ENCODE measurements at places on chromosomes 3 and 15. TPM values are rescaled to one million over a fixed set of nuclear protein-coding genes. Genes with fewer than 3 reads are reported as not detected.
A peak's percentile ranks its signal among the peaks of the same experiment; 100 is the strongest.

DNA sequence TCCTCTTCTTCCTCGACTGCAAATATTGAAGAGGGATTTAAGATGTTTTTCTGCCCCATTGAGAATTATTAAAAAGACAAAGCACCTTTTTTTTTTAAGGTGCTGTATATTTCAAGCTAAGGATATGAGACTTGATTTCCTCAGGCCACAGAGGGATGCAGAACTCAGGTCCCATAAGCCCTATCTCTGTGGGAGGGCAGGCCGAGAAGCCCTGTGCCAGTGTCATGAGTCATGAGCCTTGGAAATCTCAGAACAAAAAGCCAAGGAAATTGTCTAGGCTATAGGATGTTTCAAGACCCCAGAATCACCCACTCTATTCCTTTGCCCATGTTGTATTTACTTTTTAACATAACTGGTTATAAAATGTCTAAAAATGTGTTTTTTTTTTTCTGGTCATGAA is 7.3 kb downstream of the ESYT3 start:
- no peak for DNase-seq

- DNase-seq = no peak
These were observed 58.1 kb downstream of the NGLY1 start for GRCh38 chr3:25724948-25725645.

DNA sequence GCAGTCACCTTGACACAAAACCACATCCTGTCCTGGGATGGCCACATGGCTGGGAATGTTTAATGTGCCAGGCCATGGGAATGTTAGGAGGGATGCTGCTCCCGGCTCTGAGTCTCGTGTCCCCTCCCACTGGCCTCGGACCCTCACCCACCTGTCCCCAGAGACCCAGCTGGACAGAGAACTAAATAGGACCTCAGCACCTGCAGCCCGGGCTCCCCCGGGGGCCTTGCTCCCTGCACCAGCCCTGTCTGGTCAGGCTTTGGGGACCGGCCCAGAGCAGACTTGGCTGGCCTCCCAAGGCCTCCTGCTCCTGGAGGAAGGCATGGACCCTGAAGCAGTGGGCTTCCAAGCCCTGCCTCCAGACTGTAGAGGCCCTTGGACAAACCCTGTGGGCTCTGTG is 100.0 kb upstream of the IQSEC1 start:
- DNase-seq = no peak

- no peak for DNase-seq
These were observed 15.7 kb downstream of the KLHL6 start for GRCh38 chr3:183539811-183540210.

DNA sequence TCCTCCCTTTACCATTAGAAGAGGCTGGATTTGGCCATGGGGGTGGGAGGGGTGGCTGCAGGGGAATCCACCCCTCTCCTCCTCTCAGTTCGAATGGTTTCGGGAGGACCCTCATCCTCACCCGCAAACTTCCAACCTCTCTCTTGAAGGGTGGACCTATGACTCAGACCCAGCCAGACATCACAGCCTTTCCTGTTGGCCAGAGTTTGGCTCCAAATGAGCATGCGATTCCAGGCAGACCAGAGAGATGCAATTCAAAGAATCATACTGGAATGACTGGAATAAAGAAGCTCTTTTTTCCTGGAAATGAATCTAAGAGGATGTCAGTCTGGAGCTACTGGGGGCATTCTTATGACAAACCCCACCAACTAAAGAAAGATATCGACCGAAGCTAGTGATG is 516.7 kb upstream of the MDFIC2 start:
- peak; percentile 89 for DNase-seq

GRCh38 chr3:183695569-183696364 is 1.8 kb upstream of the YEATS2 start:
- DNase-seq = no peak

The TMEM108 gene
- 0.42 TPM for total RNA-seq

DNA sequence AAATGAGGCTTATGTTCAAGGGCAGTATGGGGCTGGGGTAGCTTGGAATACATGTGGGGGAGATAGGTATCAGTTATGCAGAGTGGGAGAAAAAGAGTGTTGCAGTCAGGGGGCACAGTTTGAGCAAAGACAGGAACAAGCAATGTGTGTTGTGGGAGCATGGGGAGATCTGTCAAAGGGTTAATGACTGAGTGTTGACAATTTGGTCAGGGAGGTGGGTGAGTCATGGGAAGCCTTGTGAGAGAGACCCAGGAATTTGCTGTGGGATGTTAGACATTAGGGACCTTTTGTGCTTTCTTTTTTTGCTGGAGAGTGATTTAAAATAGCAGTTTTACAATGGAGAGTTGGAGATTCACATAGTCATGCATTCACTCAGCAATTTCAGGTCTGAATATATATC is 221.6 kb upstream of the NR2E3 start:
- no peak for DNase-seq

GRCh38 chr3:71548705-71549384 is 34.7 kb downstream of the FOXP1 start:
- DNase-seq = no peak

- no peak for DNase-seq
These were observed at the start of gene KCNAB1 for GRCh38 chr3:156120528-156121251. Gene KCNAB1 (plus strand): TSS chr3:156120578.

DNA sequence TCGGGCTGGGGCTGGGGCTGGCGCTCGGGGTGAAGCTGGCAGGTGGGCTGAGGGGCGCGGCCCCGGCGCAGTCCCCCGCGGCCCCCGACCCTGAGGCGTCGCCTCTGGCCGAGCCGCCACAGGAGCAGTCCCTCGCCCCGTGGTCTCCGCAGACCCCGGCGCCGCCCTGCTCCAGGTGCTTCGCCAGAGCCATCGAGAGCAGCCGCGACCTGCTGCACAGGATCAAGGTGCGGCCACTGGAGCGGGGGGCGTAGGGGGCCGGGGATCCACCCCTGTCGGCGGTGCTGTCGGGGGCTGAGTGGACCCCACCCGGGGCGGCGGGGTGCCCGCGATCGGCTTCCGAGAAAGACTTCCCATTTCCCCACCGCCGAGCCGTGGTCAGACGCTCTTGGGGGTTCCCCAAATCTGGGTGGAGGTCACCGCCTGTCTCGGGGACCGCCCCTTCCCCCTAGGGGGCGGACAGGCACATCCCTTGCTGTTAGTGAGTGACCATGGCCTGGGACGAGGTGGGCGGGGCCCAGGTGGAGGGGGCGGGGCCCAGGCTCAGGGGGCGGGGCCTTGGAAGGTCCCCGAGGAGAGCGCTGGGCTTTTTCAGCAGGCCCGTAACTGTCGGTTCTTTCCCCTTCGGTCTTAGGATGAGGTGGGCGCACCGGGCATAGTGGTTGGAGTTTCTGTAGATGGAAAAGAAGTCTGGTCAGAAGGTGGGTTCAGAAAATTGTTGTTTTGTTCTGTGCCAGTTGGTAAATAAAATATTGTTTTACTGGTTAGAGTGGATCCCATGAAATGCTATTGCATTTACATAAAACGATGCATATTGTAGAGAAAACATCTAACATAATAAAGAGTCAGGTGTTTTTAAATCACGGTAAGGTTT is 578 bp downstream of the LACTB start:
- DNase-seq = peak; percentile 86

GRCh38 chr15:67144609-67145311 is 79.4 kb downstream of the SMAD3 start:
- no peak for DNase-seq

The WDR76 gene
- total RNA-seq = 25.2 TPM

The FRMD4B gene
- 77.7 TPM for total RNA-seq

The SEMA7A gene
- total RNA-seq = 1.7 TPM

GRCh38 chr3:184619369-184619768 is 57.8 kb downstream of the EPHB3 start:
- peak; percentile 62 for DNase-seq

DNA sequence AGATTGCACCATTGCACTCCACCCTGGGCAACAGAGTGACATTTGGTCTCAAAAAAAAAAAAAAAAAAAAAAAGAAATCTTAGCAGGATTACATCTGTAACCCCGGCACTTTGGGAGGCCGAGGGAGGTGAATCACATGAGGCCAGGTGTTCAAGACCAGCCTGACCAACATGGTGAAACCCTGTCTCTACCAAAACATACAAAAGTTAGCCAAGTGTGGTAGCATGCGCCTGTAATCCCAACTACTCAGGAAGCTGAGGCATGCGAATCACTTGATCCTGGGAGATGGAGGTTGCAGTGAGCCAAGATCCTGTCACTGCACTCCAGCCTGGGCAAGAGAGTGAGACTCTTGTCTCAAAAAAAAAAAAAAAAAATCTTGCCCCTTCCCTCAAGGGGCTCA is 40.4 kb downstream of the LIPC start:
- no peak for DNase-seq

DNA sequence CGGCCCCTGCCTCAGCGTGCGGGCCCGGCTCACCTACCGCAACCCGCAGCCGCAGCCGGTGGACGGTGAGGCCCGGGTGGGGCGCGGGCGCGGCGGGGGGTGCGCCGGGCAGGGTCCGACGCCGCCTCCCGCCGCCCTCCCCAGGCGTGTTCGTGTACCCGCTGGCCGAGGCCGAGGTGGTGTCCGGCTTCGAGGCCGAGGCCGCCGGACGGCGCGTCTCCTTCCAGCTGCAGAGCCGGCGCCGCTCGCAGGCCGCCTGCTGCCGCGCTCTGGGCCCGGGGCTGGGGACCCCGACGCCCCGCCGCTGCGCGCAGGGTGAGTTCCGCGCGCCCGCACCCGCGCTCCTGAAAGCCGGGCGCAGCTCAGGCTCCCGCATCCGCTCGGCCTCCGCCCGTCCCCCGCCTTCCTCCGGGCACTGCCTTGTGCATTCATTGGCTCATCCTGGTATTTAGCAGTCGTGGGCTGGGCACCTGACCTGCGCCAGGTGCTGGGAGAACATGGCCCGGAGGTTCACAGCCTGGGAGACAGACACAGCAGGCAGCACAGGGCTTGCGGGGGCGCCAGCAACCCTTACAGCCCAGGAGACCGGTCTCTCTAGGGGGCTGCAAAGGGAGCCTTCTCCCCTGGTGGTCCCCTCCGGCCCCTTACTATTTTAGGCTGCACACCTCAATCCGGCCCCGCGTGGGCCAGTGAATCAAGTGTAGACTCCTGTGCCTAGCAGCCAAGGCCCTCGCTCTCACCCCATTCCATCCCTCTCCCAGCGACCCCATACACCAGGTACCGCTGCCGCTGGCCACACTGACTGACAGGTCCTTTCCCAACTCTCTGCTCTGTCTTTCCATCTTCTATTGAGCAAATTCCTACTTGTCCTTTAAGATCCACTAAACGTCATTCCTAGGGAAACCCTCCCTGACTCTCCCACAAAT is 1.5 kb downstream of the VWA5B2 start:
- no peak for DNase-seq

- no peak for DNase-seq
These were observed 268.5 kb downstream of the WNT5A start for GRCh38 chr3:55218577-55218976.

The CD200 gene
- total RNA-seq = 8.2 TPM

DNA sequence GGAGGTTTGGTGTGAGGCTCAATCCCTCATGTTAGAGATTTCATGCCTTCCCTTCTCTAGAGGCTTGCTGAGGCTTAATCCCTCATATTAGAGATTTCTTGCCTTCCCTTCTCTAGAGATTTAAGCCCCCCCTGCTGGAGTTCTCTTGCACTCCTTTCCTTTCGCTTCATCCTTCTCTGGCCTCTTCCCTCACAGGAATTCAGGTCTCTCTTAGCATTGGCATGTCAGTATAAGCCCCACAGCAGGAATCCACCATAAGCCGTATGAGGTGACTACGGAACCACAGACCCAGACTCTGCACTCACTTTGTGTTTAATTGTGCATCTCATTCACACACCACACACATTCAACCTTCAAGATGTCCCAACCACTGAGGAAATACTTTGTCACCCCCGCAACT is 338.6 kb upstream of the POU1F1 start:
- DNase-seq = no peak

GRCh38 chr3:74664606-74665005 is 50.1 kb upstream of the CNTN3 start:
- no peak for DNase-seq

- DNase-seq = peak; percentile 37
These were observed 660 bp downstream of the NECTIN3 start for GRCh38 chr3:111072031-111072921.

DNA sequence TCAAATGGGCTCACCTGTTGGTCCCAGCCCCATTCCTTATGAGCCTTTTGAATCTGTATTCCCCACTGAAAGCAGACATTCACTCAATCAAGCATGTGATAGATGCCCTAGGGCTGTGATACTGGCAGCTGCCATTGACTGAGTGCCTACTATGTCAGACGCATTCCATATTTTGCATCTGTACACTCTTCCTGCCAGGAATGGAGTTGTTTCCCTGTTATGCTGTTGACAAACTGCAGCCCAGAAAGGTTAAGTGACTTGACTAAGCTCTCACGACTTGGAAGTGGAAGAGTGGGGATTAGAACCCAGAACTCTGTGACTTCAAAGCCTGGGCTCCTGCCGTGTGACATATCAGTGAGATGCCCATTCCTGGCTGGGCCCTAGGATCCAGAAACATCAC is 211.4 kb downstream of the RPLP1 start:
- DNase-seq = no peak

DNA sequence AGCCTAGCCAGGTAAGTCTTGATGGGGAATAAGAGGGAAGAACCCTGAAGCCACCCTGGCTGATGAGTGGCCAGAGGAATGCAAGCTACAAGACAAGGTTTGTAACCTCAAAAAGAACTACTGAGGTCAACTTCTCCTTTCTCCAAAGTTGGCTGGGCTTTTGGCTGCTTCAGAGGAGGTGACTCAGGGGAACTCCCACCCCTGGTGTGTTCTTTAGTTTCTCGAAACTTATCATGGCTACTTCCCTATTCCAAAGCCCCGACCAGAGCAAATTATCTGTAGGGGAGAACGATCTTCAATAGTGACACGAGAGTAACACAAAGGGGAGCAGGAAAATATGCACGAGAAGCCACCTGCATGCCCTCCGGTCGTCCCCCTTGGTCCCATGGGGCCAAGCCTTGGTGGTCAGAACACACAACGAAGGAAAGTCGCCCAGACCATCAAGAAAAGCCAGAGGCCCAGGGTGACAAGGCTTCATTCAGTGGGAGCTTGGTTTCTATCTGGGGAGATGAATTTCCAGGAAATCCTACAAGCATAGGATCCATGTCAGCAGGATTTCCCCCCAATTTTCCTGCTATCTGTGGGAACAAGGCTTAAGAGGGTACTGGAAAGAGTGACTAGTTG is 6.5 kb upstream of the BCL2A1 start:
- DNase-seq = no peak

GRCh38 chr15:96354731-96355567 is 24.4 kb downstream of the NR2F2 start:
- peak; percentile 85 for DNase-seq

The QARS1 gene
- total RNA-seq = 285 TPM

The CALML4 gene
- 10.1 TPM for total RNA-seq

The TMC3 gene
- total RNA-seq = not detected

GRCh38 chr3:196995646-196996355 is 27.2 kb upstream of the PIGZ start:
- DNase-seq = no peak

Measured in endothelial cell of umbilical vein (primary cell).